ENCODE measurements at places on chromosomes 2 and 18.

DNA sequence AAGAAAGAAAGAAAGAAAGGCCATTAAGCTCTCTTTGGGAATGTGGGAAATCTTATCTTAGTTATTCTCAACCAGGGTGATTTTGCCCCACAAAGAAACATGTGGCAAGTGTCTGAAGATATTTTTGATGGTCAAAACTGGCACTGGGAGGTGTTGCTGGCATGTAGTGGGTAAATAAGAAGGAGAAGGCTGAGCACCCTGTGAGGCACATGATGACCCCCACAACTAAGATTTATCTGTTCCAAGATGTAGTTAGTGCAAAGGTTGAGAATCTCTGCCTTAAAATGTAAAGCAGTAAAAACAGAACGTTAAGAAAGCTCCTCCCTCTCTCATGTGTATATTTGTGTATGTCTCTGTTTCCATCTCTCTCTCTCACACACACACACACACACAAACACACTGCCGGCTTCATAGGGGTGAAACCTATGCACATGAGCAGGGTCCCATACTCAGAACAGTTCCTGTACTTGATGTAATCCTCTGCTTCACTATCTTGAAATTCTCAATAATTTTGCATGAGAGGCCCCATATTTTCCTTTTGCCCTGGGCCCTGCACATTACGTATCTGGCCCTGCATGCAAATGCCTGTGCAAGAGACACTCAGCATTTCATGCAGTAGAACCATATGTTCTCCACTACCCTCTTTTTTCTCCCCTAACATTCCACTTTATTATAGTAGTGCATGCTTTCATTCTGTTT is 94.3 kb downstream of the MREG start:
- no peak for DNase-seq

DNA sequence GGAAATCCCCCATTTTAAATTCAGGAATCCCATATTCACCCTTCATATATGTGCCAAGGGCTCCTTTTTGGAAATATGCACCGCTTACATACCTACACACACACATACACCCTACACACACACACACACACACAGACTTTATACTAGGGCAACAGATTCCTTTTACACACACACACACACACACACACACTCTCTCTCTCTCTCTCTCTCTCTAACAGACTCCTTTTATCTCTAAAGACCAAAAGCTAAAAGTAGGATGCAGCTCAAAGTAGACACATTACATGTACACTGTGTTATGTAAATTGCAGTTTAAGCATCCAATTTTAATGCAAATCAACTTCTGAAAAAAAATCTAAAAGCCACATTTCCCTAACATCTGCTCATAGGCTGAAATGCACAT is 130.9 kb upstream of the CAPN13 start:
- DNase-seq = no peak

- DNase-seq = no peak
These were observed 59.9 kb upstream of the LRPPRC start for GRCh38 chr2:44055664-44056063.

DNA sequence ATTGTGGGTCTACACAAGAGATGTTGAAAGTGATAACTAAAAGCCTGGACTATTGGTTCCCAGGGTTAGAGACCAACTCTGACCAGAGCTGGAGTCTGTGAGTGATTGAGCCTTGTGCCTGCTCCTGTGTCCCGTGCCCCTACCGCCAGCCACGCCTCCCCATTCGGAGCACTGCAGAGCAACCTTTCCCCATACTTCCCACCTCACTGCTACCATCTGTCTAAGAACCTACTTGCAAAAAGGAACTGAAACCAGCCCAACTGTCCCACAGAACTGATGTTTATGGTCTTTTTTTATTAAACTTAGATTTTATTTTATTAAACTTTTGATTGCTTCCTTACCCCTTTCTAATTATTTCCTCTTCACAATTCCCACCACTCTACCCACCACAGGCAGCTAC is 300.3 kb upstream of the MGAT5 start:
- no peak for DNase-seq

DNA sequence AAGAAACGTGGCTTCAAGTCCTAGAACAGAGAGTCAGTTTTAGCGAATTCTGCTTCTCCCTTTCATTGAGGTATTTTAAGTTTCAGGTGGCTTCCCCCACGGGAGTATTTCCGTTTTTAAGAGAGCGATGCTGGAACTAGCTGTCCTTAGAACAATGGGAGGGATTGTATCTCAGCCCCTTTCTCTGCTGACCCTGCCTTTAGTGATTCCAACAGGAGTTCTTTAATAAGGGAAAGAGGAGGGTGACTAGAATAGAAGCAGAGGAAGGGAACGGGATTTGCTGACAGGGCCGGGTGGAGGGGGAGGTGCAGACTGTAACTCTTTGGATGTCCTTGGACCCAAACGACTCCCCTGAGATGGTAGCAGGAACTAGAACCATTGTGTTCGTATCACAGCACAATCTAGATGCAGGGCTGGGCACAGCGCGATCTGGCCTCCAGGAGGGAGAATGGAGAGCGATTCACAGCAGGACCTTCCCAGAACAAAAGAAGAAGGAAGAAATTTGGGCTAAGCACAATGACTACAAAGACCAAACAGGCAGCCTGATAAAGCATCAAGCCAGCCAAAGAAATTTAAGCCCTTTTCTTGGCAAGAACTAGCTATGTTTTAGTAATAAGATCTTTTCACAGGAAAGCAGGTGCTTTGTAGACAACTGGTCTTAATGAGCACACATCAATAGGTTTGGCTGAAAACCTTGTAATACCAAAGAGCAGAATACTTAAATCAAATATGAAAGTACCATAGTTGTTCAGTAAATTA is 15.8 kb upstream of the RTTN start:
- no peak for DNase-seq

- DNase-seq = no peak
These were observed 313.9 kb downstream of the CELF4 start for GRCh38 chr18:37251679-37252078.

DNA sequence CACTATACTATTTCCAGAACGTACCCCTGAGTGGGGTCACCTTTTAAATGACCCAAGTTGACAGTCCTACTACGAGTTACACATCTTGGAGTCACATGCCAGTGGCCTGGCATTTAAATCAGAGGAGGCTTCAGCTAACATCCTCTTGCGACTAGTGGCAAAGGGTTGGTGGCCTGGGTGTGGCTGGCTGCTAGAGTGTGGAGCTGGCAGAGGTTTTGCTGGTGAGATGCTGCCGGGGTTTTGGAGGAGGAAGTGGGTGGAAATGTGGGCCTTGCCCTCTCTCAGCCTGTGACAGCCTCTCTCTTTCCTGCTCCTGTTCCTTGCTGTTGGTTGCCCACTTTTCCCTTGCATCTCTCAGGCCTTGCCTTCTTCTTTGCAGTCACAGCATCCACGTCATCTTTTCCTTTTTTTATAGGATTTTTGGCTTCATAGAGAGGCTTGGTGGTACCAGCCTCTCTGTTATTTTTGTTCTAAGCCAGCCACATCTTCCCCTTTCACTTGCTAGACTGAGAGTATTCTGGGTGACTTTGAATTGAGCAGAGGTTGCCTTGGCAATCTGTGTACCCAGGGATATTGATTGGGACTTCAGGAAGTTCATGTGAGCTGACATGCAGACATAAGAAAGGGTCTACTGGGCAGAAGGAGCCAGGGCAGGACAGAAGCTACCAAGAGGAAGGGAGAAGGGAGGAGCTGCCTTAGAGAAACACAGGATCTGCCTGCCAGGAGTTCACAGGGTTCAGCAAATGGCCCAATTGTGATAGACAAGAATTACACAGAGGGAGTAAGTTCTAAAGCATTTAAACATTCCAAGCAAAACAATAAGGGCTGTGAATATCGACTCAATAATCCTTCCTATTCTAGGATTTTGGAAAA is 55.4 kb downstream of the CDC42EP3 start:
- no peak for DNase-seq

GRCh38 chr2:191243154-191243553 is 2.0 kb upstream of the MYO1B start:
- no peak for DNase-seq

- DNase-seq = no peak
These were observed 83.7 kb upstream of the ZNF516 start for GRCh38 chr18:76578571-76579300.

GRCh38 chr18:36196238-36196995 is 9.1 kb downstream of the MOCOS start:
- DNase-seq = no peak

DNA sequence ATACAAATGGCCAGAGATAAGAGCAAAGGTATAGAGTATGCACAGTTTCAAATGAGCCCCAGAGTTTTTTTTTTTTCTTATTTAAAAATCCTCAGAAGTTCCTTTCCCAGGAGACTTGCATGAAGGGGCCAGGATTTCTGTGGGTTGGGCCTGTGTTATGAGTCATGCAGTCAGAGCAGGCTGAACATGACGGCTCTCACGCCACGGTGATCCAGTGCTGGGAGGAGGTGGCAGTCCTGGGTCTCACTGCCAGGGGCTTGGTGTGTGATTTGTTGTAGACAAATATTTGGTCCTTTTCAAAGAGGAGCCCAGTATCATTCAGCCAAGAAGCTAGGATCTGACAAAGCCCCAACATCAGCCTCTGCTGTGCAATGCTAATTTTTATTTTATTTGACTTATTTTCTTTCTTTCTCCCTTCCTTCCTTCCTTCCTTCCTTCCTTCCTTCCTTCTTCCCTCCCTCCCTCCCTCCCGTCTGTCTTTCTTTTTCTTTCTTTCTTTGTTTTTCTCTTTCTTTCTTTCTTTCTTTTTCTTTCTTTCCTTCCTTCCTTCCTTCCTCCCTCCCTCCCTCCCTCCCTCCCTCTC is 10.4 kb upstream of the KCNE4 start:
- peak; percentile 21 for DNase-seq

Data from posterior cingulate gyrus (tissue), 11 donors.